ENCODE measurements at places on chromosomes 7 and 10.

DNA sequence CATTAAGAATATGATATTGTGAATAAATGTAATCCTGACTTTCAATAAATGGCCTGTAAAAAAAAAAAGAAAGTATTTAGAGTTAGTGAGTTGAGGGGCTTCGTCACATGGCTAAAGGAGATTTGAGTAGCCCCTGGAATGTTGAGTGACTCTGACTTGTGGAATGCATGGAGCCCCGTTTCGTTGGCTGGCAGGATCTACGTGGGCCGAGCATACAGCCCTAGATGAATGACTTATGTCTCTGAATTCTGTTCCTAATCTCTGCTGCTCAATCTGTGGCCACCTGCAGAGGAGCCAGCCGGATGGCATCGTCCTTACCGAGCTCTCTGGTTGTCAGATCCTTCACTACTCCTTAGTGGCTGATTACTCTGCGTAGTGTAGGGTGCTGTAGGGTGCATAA is 155.7 kb downstream of the MGMT start:
- no peak for DNase-seq

GRCh38 chr10:5748394-5748803 is 63.8 kb downstream of the TASOR2 start:
- no peak for DNase-seq

- no peak for DNase-seq
These were observed 95.8 kb downstream of the PARD3 start for GRCh38 chr10:34719328-34719727.

- no peak for DNase-seq
These were observed 146.6 kb downstream of the RAPGEF5 start for GRCh38 chr7:22210355-22210754.

DNA sequence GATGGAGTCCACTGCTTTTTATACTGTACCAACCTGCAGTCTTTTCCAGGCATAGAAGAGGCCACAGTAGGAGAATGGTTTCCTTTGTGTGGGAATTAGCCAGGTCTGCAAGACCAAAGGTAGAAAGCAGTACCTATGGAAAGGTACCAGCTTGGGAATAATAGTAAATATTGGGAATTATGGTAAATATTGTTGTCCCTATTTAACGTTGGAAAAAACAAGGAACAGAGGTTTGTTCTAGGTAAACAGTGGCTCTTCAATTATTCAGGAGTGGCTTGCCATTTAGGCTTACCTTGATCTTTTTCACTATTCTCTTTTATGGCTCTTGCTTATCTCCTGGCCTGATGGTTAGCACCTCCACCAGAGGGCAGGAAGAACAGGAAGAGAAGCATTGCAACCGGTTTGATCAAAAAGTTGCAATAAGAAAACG is 43.9 kb upstream of the GSAP start:
- no peak for DNase-seq

- DNase-seq, result no peak
These were observed 1035.6 kb upstream of the PHF14 start for GRCh38 chr7:9937944-9938631.

- no peak for DNase-seq
These were observed 26.7 kb upstream of the MRLN start for GRCh38 chr10:59779756-59780533.

- DNase-seq, result no peak
These were observed 87.3 kb upstream of the EGFR start for GRCh38 chr7:54931532-54931931.

DNA sequence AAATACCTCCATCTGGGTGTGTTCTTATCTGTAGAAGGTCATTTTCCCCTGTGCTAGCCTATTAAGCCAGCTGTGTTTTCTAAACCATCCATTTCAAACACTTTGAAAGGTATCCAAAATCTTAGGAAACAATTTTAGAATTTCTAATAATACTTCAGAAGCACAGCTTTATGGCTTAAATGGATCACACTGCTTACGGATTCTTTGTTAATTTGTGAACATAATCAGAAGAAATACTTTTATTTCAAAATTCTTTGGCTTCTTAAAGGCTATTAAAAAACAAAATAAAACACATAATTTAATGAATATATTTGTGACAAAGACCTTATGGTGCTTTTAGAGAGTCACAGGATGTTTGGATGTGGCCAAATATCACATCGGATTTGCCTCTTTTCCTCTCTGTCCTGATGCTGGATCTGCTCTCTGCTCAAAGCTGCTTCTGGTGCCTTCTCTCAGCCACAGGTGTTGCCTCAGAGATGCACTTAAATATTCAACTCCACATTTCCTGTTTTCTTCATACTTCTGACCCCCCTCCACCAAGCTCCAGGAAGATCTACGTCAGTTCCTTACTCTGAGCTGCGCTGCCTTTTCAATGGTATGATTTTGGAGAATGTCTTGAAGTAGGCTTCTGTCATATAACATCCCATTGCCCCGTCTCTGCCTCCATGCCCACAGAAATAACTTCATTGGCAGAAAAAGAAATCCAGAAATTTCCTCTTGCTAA is 230.6 kb downstream of the MLLT10 start:
- no peak for DNase-seq

DNA sequence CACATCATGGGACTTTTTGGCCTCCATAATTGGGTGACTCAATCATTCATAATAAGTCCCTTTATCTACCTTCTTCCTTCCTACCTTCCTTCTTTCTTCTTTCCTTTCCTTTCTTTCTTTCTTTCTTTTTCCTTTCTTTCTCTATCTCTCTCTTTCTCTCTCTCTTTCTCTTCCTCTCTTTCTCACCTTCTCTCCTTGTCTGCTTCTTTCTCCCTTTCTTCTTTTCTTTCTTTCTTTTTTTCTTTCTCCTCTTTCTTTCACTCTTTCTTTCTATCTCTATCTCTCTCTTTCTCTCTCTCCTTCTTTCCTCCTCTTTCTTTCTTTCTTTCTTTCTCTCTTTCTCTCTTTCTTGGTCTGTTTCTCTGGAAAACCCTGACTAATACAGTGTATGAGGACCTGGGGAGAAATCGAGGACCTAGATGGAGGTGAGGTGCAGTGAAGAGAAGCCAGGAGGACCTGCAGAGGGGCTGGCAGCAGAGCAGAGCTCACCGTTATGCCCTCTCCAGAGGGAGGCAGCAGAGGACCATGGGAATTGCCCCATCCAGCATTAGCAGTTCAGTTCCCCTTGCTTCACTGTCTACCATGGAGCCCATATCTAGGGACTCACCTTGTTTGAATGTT is 52.7 kb upstream of the BTRC start:
- no peak for DNase-seq

DNA sequence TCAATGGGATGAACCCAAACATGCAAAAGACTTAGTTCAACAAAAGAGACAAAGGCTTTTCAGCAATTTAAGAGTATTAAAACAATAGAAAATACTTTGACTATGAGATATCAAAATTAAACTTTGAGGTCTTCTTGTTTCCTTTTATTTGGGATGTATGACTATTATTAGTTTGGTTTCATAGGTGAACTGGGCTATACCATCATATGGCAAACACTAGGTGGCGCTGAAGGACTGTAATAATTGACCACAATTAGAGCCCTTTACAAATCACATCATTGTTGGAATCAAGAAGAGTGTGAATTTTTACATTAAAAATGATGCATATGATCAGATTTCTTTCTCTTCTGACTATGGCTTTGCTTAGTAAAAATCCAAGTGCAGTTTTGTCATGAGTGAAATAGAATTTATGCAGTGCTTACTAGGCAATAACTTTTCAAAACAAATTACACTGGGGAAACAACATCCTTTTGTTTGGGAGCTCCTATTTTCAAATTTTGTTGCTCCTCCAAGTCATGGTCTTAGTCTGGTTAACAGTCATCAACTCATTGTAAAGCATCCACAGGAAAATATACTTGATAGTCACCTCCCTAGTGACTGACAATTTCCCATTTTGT is 14.7 kb upstream of the NXPH1 start:
- no peak for DNase-seq

Measured in brain pericyte (primary cell).